RWPE1 (cell line): ENCODE measurements at places on chromosomes 1 and 21.
A peak's percentile ranks its signal among the peaks of the same experiment; 100 is the strongest.

DNA sequence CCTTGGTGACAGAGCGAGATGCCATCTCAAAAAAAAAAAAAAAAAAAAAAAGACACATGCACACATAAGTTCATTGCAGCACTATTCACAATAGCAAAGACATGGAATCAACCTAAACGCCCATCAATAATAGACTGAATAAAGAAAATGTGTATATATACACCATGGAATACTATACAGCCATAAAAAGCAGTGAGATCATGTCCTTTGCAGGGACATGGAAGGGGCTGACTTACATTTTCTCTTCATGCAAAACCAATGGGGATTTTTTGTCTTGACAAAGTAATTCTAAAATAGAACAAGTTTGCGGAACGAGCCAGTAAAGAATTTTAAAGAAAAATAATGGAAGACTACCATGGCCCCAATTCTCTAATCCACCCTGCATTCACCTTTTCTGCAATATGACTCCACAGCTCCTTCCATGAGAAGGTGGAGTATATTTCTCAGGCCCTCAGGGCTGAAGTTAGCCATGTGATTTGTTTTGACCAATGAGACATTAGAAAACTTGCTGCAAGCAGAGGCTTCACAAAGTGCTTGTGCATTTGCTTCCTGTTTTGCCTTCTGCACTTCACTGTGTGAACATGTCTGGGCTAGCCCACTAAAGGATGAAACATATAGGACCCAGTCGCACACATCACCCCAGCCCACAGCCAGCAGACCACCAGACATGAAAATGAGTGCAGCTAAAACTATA is 78.8 kb upstream of the NR5A2 start:
- peak; percentile 78 for DNase-seq

DNA sequence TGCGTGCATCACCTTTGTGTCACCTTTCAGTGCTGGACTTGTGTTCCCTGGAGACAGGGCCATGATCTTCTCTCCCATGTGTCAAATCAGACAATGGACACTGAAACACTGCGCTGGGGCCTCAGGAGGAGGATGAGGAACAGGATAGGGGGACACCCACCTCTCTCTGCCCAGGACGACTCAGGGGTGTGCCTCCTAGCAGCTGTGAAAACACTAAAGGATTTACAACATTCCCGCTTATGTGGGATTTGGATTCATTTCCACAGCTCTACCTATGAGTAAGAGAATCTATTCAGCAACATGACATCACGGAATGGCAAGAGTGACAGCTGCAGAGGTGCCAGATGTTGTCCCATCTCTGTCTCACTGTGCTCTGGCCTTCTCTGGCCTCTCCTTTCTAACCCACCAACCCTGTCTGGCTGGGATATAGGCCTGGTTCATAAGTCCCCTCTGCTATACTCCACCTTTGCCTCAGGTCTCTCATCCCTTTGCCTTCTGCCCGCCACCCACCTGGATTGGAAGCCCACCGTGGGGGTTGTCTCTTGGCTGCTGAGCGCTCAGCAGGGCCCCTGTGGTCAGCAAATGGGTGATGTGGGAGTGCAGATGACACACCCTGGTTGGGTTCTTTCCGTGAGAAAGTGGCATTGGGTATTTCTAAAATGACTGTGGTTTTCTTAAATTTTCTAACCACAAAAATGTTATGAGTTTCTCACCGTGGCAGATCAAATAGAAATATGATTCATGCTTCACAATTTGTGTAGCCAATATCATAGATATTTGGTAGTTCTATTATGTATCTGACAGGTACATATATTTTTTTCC is 47.1 kb upstream of the TLR5 start:
- DNase-seq = peak; percentile 81

DNA sequence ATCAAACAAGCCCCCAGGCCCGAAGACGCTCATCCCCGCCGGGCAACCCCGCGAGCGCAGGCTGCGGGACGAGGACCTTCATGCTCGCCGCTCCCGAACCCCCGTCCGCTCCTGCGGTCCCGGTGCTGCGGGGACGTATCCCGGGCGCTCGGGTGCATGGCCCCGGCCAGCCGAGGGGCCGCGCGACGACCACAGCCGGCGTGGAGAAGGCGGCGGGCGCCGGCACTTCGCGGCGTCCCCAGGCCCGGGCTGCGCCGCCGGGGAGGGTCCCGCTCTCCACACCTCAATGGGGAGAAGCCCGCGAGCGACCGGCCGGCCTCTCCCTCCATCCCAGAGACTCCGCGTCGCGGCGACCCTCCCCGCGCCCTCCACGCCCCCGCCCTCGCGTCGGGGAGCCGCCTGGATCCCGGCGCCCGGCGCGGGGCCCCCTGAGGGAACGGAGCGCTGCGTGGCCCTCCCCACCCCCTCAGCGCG is 401 bp downstream of the ERRFI1 start:
- no peak for DNase-seq

DNA sequence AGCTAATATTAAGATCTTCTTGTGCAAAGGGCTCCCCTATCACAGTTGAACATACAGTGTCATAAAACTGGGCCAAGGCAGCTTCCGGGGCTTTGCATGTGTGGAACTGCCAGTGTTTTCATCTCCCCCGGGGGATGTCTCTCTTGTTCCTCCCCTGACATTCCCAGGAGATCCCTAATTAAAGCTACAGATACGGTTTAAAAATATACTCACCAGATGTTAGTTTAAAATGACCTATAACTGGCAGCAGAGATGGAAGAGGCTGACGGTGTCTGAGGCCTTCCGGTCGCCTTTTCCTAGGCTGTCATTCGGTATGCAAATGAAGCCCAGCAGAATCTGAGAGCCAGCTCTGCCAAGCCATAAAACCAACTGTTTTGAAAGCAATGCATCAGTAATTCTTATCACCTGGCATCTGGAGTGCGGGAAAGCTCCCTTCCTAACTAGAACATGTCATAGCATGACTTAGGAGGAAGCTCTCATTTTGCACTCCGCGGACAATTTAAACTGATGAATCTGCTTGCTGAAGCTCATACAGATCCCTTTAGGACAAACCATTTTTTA is 436.5 kb upstream of the VAMP3 start:
- peak; percentile 87 for DNase-seq

- peak; percentile 51 for DNase-seq
Measured at GRCh38 chr1:31788825-31789256, 24.7 kb upstream of the ADGRB2 start.

- DNase-seq = no peak
Measured at GRCh38 chr1:116310180-116310579, 62.9 kb upstream of the ATP1A1 start.

DNA sequence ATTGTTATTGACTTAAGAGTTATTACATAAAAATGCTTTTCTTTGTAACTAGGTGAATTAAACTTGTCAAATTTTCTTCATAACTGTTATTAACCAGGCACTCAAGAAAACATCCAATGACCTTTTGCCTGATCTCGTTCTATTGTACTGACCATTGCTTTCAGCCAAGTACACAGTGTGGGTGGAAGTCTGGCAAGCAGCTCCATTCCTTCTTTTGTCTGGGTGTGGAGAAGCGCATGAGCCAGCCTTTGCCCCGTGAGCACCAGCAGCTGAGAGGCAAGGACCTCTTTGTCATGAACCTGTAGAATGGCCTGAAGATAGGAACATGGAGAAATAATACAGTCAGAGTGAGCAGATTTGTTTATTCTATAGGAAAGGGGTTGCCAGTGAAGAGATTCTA is 57.5 kb downstream of the IARS2 start:
- no peak for DNase-seq

DNA sequence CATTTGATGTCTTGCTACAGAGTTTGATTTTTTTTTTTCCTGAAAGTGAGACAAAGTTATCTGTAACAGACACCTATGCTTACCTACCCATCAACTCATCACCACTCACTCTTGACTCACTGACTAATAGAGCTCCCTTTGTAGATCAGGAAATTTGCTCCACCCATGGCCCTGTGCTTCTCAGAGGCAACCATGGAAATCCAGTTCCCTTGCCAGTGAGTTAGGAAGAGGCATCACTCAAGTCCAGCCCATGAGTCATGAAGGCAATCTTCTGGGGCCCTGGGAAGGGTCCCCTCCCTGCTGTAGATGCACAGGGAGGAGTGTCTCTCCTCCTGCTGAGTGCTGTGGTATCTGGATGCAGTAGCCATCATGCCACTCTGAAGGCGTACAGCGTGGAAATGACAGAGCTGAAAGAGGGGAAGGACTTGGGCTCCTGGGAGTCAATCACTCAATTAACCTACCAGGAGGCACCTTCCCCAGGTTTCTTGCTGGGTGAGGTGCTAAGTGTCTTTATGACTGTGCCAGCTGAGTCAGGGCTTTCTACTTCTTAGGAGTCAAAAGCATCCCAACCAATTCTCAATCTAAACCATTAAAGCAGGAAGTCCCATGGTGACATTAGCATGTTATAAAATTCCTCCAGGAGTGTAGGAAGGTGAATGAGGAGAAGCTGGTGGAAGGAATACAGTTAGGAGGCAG is 56.1 kb downstream of the DNTTIP2 start:
- DNase-seq = no peak

- DNase-seq = peak; percentile 46
Measured at GRCh38 chr1:24323281-24323680, 4.1 kb downstream of the GRHL3 start.

DNA sequence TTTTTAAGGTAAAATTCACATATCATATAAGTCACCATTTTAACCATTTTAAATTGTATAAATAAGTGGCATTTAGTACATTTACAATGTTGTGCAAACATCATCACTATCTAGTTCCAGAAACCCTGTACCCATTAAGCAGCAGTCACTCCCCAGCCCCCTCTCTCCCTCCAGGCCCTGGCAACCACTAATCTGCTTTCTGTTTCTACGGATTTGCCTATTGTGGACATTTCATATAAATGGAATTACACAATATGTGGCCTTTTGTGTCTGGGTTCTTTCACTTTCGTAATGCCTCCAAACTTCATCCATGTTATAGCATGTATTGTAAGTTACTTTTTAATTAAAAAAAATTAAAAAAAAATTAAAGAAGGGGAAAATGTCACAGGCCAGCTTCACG is 58.0 kb upstream of the RAB3GAP2 start:
- no peak for DNase-seq

GRCh38 chr1:43814401-43814800 is 107.1 kb downstream of the ST3GAL3 start:
- no peak for DNase-seq

- no peak for DNase-seq
Measured at GRCh38 chr1:94560333-94560732, 18.8 kb upstream of the F3 start.

DNA sequence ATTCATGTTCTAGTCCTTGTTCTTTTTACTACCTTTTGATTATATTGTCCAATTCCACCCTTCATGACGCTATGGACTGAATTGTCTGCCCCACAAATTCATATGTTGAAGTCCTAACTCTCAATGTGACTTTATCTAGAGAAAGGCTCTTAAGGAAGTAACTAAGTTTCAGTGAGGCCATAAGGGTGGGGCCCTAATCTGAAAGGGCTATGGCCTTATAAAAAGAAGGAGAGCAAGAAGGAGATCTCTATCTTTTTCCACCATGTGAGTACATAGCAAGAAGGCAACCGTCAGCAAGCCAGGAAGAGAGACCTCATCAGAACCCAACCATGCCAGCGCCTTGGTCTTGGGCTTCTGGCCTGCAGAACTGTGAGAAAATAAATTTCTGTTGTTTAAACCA is 95.9 kb downstream of the HIVEP3 start:
- no peak for DNase-seq

- DNase-seq = no peak
Measured at GRCh38 chr1:201375169-201375568, 2.3 kb downstream of the TNNT2 start.

DNA sequence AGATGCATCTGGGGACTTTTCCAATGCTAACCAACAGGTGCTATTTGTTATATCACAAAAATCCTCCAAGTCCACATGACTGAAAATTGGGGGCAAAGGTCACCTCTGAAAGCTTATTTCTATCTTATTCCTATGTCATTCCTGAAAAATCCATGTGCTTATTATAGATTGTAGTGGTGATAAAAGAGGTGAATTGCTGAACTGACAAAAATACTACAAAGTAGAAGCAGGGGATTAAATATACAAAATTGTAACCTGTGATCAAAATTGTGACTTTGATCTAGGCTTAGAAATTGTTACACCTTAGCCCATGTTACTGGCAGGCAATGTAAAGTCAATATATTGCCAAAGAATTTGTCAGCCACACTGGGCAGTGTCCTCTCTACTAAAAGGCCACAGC is 62.3 kb downstream of the IER5 start:
- no peak for DNase-seq

DNA sequence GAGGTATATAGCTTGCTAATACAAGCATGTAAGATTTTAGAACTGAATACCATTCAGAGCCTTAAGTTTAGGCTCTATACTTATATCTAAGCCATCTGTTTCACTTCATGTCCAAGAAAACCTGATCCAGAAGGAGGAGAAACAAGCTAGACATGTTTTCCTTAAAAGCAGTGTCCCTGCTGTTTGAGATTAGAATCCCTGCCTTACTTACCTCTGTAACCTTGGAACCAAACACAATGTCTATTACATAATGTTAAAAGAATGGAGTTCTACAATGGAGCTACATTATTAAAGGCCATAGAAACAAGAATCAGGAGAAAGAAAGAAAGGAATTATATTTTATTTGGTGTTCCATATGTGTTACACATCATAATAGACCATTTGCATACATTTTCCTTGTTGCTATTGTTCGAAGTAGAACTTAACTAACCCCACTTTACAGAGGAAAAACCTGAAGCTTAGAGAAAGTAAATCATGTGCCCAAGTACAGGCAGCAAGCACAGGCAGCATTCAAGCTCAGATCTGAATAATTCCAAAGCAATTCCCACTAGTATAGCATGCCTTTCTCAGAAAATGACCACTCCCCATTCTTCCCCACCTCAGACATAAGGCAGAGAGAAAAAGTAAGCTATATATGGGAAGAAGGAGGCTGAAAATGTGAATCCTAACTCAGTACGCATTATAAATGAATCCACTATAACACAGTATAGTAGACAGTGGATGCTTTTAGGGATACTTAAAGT is 380.1 kb upstream of the SPAG17 start:
- DNase-seq = no peak

DNA sequence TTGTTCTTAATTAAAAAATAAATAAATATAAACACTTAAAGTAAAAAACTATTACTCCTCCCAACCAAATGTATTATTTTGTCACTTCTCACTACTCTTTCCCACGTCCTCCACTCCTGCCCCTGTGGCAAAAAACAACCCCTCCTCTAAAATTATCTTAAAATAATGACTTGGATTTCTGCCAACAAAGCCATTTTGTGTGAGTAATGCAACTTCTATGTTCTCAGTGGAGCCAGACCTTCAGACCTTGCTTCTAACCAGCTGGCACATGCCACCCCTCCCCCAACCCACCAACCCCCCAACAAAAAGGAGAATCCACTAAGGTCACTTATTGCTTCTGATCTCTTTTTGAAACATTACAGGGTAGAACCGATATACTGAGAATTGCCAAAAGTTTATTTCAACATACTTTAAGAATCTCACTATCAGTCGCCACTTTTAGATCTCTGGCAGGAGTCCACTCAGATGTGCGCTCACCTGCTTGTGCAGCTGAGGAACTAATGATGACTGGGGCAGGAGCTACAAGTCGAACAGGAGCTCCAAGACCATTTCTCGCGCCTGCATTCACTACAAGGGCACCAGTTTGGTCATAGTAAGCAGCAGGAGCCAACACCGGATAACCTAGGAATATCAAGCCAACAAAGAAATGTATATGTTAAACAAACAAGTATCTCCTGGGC is 58.3 kb upstream of the SDC3 start:
- DNase-seq = peak; percentile 77
